ENCODE measurements at places on chromosomes 4 and X.

- no peak for DNase-seq
Observed at GRCh38 chr4:140004922-140005627, 148.9 kb downstream of the MAML3 start.

DNA sequence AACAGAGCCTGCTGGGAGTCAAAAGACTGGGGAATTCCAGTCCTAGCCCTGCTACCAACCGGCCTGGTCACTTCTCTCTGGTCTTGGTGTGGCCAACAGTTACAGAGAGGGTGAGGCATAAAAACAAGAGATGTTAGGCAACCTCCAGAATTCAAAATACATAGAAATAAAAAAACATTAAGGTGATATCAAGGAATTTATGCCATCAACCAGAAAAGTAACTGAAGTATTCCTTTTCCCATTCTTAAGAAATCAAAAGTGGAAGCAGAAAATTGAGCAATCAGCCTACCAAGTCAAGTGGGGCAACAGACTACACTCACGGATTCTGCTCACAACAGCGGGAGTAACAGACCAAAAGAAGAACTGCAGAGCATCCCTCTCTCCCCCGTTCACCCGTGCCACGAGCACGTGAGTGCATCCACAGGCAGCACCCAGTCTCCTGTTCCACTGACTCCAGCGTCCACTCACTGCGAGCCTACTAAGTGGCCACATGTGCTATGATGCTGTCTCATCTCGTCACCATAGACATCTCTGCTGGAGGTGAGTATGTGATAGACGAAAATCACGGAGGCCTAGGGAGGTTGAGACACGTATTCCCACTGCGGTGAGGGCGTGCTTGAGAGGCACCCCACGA, 29.3 kb downstream of the AFAP1 start:
- no peak for DNase-seq

GRCh38 chrX:44062840-44063239, 89.7 kb upstream of the NDP start:
- no peak for DNase-seq

DNA sequence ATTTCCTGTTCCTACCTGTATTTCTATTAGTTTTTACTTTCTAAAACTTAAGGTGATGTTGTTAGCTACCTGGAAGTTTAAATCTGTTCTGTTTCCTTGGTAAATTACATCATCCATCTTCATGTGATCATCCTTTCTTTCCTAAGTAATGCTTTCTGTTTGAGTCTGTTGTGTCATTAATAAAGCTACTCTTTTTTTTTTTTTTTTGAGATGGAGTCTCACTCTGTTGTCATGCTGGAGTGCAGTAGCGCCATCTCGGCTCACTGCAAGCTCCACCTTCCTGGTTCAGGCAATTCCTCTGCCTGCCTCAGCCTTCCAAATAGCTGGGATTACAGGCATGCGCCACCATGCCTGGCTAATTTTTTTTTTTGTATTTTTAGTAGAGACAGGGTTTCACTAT, 73.3 kb downstream of the FIP1L1 start:
- no peak for DNase-seq

GRCh38 chr4:32206756-32207155, 1486.6 kb downstream of the PCDH7 start:
- no peak for DNase-seq

DNA sequence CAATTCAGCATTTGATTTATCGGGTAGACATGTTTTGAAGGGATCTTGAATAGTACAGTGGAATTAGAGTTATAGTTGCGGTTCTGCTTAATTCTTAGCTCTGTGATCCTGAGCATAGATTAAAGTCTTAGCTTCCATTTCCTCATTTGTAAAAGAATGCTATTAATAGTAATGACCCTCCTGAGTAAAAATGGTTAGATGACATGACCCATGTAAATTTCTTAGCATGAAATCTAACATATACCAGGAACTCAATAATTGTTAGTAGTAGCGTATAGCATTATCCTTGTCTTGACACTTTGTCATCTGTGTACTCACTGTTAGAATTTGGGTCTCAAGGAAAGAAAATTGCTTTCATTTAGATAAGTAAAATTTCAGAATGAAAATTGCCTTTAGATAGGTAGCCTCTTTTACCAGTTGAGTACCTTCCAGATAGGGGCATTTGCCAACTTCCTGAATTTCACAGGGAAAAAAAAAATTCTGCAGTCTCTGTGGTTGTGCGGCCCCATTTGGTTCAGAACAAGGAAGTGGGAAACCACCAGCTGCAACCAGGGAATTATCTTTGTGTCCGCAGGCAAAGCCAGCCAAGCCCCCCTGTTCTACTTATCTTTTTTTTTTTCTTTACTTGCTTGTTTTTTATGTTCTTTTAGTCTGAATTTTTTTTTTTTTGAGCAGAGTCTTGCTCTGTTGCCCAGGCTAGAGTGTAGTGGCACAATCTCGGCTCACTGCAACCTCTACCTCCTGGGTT, 86.9 kb downstream of the TMEM164 start:
- no peak for DNase-seq

GRCh38 chrX:29477878-29478277, 737.5 kb upstream of the MAGEB2 start:
- no peak for DNase-seq

DNA sequence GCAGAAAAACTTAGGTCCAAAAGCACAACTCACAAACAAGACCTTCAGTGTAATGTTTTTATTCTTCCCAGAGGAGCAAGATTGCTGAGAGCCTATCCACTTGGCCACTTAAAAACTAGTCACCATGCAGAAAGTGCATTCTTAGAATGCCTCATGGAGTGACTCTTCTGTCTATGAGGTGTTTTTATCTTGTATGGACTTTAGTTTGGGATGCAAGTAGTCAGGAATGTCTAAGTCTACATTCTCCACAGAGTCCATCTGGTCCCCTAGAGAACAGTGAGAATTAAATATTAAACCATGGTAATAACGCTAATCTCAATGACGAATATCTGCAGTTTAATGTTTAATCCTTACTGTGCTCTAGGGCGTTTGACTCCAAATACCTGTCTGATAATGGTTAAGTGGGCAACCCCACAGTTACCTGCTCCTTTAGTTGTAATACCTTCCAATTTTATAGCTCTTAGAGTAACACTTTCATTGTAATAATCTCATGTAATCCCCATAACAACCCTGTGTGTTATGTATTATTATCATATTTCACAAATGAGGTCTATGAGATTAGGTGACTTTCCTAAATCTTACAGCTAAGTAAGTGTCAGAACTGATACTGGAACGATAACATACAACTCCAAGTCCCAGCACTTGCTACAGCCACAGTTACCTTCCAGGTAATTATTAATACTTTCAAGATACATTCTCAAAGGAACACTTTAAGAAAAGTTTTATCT, 235.6 kb upstream of the JADE1 start:
- DNase-seq = no peak

DNA sequence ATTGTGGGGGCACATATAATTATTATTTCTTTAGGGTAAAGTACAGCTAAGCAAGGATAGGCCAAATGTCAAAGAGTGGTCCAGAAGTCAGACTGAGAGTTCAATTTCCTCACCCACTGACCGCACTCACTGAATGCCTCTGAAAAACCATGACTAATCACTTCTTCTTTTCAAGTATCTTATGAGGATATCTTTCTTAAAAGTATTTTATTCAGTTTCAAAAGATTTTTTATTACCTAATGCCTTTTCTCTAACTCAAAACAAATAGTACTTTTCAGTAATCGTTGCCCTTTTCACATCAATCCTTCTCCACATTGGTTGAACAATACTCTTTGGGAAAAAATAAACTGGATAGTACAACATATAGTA, 61.7 kb upstream of the CAMK2D start:
- DNase-seq = no peak

- no peak for DNase-seq
Observed at GRCh38 chr4:78937837-78938236, 1.4 kb downstream of the PAQR3 start.

GRCh38 chr4:126124818-126125217, 810.1 kb downstream of the FAT4 start:
- no peak for DNase-seq

DNA sequence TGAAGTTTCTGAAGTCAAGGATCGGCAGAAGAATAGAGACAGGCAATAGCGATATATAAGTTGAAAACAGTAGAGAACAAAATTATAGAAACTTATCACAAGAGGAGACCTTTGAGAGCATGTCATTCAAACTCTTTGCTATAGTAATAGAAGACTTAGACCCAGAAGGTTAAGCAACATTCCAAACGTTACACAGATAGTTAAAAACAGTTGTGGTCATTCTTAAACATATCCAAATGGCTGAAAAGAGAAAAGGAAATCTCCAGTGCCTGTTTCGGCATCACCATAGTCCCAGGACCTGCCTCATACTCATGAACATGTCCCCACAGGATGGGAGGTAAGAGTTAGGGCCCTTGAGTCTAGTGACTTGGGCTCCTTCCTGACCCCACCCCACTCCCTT, 258.1 kb upstream of the NOCT start:
- DNase-seq = no peak

DNA sequence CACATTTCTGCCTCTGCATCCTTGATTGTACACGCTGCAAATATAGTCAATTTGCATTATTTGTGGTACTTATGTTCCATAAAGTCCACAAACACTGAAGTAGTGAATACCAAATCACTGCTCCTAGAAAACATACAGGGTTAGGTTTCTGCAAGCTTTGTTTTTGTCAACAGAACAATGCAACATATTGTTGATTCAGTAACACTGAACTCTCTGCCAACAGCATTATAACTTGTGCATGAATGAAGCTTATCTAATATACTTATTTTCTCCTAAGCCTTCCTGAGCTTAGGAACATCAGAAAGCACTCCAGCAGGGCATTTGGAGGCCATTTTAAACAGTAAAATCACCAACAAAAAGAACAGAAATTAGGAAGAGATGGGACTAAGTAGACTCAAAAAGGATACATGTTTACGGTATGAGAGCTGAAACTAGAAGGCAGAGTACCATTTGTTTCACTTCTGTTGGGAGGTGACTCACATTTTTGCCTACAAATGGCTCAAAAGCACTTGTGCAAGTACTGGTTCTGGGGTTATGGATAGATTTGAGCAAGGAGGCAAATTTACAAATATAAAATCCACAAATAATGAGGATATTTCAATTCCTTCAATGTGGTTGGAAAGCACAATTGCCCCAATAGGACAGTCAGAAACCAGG, 14.1 kb downstream of the COX18 start:
- DNase-seq = no peak

DNA sequence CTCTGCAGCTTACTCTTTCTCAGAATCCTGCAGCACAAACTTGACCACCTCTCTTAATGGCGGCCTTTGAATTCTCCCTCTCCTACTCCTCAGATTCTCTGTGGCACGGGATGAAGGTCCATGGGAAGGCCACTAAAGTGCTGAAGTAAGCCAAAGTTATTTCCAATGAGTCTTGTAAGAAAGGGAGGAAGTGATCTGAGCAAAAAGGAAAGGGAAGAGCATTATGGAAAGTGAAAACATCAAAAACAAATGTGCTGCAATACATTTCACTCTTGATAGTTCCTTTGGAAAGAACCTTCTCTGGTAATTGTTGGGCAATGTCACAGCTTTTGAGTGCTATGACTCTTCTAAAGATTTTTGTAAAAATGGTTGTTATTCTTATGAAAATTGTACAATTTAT, 54.3 kb upstream of the CAMK2D start:
- no peak for DNase-seq

GRCh38 chr4:66372706-66373105, 702.4 kb upstream of the EPHA5 start:
- DNase-seq = no peak

DNA sequence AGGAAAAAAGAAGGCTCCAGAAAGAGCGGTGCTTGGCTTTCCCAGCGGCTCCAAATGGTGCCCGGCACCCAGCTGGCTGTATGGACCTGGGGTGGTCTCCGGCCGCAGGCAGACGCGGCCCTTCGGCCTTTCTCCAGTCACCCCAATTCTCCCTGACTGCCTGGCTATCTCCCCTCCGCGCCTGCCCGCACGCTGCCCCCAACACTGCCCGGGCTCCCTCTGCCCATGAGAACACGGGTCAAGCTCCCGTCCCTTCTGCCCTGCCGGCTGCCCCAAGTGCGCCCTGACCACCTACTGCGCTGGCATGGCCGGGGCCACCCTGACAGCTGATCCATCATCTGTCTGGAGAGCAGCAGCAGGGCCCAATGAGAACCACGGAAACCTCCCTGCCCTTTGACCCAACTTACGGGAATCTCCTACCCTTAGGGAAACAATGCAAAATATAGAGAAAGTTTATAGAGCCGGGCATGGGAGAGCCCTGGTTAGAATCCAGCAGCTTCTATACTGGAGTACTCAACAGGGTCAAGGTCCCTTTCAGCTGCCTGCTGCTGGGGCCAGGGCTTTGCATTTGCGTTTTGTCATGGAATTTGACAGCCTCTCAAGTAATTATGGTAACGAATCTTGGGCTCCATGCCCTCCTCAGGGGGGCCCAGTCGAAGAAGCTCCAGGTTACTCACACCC, 1.2 kb upstream of the FAM3A start:
- no peak for DNase-seq

DNA sequence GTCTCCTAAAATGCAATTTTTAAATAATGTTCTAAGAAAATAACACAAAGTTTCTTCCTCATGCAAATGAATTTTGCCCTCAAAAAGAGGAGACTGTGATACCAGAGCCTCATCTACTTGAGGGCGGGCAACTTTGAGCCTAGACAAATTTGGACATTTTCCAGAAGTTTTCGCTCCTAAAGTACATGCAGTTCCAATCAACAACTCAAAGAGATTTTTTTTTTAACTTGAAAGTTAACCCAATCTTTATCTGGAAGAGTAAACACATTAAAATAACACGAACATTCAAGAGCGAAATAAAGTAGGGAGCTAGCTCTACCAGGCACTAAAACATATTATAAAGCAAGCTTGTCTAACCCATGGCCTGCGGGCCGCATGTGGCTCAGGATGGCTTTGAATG, 29.4 kb upstream of the FBXW7 start:
- no peak for DNase-seq

DNA sequence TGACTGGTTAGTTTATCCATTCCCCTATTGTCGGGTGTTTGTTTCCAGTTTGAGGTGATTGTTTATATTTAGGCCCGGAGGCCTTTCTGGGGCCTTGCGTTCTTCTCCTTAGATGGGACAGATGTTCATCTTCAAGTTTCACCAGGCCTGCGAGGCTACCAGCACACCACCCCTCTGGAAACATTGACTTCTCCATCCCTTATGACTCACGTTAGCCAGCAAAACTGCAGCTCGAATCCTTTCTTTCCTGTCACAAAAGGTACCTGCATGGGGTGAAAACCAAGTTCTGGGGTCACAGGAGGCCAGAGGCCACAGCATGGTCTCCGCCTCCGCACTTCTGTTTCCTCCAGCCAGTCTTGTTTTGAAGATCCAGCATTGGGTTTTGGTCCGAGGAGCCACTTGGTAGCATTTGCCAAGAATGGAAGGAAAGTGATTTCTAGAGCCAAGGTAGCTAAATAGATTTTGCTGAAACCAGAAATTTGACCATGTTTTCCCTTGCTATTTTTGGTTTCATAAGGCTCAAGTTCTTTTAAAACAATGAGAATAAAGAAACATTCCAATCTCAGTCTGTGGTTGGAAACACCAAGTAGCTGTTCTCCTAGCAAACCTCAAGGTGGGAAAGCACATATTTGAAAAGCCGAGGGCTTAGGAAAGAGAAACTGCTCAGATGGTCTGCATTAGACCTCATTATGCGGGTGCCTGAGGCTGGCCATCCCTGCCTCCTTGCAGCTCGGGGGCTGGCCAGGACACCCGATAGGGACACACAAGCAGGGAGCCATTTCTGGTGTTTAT, 5.6 kb downstream of the NYX start:
- no peak for DNase-seq
